ENCODE measurements at places on chromosomes 1 and 21. TPM values are rescaled to one million over a fixed set of nuclear protein-coding genes. Genes with fewer than 3 reads are reported as not detected.

The RBP7 gene
- total RNA-seq, result 0.83 TPM

The FABP3 gene
- not detected for total RNA-seq

The HNRNPCL4 gene
- total RNA-seq, result not detected

The PPFIA4 gene
- total RNA-seq, result 0.83 TPM

The PHGDH gene
- total RNA-seq, result 199 TPM

The LYPD8 gene
- total RNA-seq, result not detected

The AMY1A gene
- not detected for total RNA-seq

The TNN gene
- 0.07 TPM for total RNA-seq

GRCh38 chr1:68174738-68175113 is 57.6 kb downstream of the WLS start:
- H3K4me1 ChIP-seq, result peaks cover 82% of the 10 kb centered on the region
- H3K27ac ChIP-seq, result peak overlapping the region; percentile 90
- peaks cover 11% of the 10 kb centered on the region for H3K36me3 ChIP-seq
- peak overlapping the region; percentile 56 for H3K4me3 ChIP-seq
- no peak for DNase-seq
- no peaks in the 10 kb centered on the region for H3K27me3 ChIP-seq

GRCh38 chr1:204431310-204432184 is 19.9 kb upstream of the PPP1R15B start:
- no peak overlapping the region for H3K27ac ChIP-seq
- H3K36me3 ChIP-seq, result no peaks in the 10 kb centered on the region
- peaks cover 9% of the 10 kb centered on the region for H3K4me1 ChIP-seq
- H3K27me3 ChIP-seq, result no peaks in the 10 kb centered on the region

DNA sequence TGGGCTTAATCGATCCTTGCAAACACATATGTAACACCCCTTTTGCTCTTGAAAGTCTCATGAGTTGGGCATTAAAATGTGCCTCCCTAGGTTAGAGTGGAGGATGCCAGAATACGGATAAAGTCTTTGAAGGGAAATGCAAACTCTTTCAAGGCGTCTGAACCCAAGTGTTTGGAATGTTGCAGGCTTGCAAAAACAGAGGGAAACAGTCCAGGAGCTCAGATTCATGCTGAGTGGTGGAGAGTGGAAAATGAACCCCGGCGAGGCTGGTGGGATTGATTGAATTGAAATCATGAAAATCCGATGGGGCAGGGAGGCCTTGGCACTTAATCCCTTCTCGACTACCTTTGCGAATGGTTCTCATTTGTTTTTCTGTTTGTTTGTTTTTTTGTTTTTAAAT is 175.5 kb downstream of the PGBD5 start:
- H3K4me1 ChIP-seq, result no peaks in the 10 kb centered on the region
- H3K4me3 ChIP-seq, result no peak overlapping the region
- H3K27ac ChIP-seq, result no peak overlapping the region
- H3K36me3 ChIP-seq, result peaks cover 34% of the 10 kb centered on the region
- H3K27me3 ChIP-seq, result no peaks in the 10 kb centered on the region

DNA sequence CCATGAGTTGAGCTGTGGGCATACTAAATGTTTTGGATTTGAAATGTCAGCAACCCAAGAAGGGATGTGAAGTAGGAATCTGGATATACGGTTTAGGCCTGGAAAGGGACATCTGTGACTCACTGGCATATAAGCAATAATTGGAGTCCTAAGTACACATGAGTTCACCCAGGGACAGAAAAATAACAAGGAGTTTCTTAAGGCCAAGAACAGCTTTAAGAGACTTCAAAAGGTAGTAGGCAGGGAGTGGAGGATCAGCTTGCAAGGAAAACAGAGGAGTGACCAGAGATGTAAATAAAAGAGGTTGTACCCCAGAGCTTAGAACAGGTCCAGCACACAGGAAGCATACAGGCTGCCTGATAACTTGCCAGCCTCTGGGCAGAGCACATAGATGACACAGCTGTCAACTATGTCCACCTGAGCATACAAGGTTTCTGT is 28.1 kb downstream of the TMEM50B start:
- no peak overlapping the region for H3K4me3 ChIP-seq
- H3K36me3 ChIP-seq, result peaks cover 12% of the 10 kb centered on the region
- H3K27ac ChIP-seq, result no peak overlapping the region
- peaks cover 16% of the 10 kb centered on the region for H3K4me1 ChIP-seq
- H3K27me3 ChIP-seq, result no peaks in the 10 kb centered on the region
- DNase-seq, result no peak

DNA sequence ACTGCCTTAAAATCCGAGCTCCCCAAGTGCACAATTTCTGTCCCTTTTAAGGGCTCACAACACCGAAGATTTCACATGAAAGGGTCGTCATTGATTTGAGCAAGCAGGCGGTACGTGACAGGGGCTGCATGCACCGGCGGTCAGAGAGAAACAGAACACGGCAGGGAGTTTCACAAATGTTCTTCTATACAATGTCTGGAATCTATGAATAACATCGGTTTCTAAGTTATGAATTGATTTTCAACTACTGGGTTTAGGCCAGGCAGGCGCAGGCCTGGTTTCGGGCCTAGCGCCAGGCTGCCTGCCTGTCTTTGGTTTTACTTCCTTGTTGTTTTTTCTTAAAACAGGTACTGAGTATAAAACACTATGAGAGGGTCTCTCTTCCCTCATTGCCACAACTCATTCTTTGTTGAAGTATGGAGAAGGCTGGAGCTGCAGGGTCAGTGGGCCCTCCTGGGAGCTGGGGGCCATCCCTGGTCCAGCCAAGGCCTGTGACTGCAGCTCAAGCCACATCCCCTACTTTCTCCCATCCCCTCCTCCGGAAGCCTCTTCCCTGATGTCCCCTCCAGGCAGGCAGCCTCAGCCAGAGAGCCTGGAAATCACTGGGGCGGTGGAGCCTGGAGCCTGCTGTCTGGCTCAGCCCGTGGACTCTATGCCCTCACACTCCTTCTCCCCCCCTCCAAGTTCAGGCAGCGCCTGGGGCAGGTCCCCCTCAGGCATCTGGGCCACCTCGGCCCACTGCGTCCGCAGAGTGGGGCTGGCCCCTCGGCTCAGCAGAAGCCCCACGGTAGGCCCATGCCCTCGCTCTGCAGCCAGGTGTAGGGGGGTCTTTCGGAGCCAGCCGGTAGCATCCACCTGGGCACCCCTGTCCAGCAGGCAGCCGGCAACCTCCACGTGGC is 2.4 kb downstream of the ANKRD65 start:
- no peak for DNase-seq
- H3K36me3 ChIP-seq, result peaks cover 14% of the 10 kb centered on the region
- peak overlapping the region; percentile 18 for H3K4me3 ChIP-seq
- no peaks in the 10 kb centered on the region for H3K27me3 ChIP-seq
- H3K4me1 ChIP-seq, result peaks cover 7% of the 10 kb centered on the region

- H3K27ac ChIP-seq, result no peak overlapping the region
- H3K36me3 ChIP-seq, result no peaks in the 10 kb centered on the region
- DNase-seq, result no peak
- no peak overlapping the region for H3K4me3 ChIP-seq
- H3K4me1 ChIP-seq, result no peaks in the 10 kb centered on the region
Observed at GRCh38 chr1:101158424-101158823, 78.4 kb upstream of the S1PR1 start.

GRCh38 chr21:35743571-35743970 is 316.8 kb downstream of the SETD4 start:
- H3K27me3 ChIP-seq, result no peaks in the 10 kb centered on the region
- no peak overlapping the region for H3K27ac ChIP-seq
- no peak overlapping the region for H3K4me3 ChIP-seq
- H3K36me3 ChIP-seq, result no peaks in the 10 kb centered on the region
- no peak for DNase-seq
- H3K4me1 ChIP-seq, result peaks cover 33% of the 10 kb centered on the region

DNA sequence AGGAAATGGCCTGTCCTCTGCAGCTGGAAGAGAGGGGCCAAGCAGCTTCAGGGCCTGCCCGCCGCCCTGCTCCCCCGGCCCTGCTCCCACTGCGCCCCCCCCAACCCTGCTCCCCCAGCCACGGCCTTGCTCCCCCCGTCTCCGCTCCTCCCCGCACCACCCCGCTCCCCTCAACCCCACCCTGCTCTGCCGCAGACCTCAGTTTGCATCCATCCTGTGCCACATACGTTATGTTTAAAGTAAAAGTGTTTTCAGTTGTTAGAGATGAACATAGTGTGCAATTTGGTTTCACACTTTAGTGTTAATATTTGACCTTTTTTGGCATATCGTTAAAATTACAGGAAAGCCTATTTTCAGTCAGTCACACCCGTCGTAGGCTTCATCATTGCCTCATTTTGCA is 34.1 kb upstream of the DIP2A start:
- no peaks in the 10 kb centered on the region for H3K27me3 ChIP-seq
- no peak overlapping the region for H3K4me3 ChIP-seq
- H3K4me1 ChIP-seq, result no peaks in the 10 kb centered on the region
- H3K27ac ChIP-seq, result no peak overlapping the region
- peaks cover 26% of the 10 kb centered on the region for H3K36me3 ChIP-seq
- no peak for DNase-seq

- H3K36me3 ChIP-seq, result no peaks in the 10 kb centered on the region
- no peaks in the 10 kb centered on the region for H3K4me1 ChIP-seq
- peaks cover 25% of the 10 kb centered on the region for H3K27me3 ChIP-seq
- no peak for DNase-seq
- H3K27ac ChIP-seq, result no peak overlapping the region
- no peak overlapping the region for H3K4me3 ChIP-seq
Observed at GRCh38 chr1:179767177-179767581, 24.1 kb downstream of the FAM163A start.

DNA sequence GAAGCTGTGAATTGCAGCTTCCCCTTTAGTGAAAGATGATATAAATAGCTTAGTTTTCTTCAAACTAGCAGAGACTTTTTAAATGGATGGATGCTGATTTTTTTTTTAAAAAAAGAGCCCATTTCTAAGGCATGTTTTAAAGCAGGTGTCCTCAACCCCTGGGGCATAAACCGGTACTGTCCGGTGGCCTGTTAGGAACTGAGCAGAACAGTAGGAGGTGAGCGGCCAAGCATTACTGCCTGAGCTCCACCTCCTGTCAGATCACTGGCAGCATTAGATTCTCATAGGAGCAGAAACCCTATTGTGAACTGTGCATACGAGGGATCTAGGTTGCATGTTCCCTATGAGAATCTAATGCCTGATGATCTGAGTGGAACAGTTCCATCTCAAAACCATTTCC is 31.2 kb downstream of the CR1L start:
- H3K36me3 ChIP-seq, result no peaks in the 10 kb centered on the region
- peaks cover 3% of the 10 kb centered on the region for H3K27me3 ChIP-seq
- no peak for DNase-seq
- no peak overlapping the region for H3K27ac ChIP-seq
- peaks cover 11% of the 10 kb centered on the region for H3K4me1 ChIP-seq

- no peak overlapping the region for H3K4me3 ChIP-seq
- H3K36me3 ChIP-seq, result peaks cover 5% of the 10 kb centered on the region
- no peak overlapping the region for H3K27ac ChIP-seq
- no peak for DNase-seq
- no peaks in the 10 kb centered on the region for H3K27me3 ChIP-seq
- H3K4me1 ChIP-seq, result peaks cover 34% of the 10 kb centered on the region
Observed at GRCh38 chr1:228857611-228858010, 122.3 kb downstream of the RHOU start.

DNA sequence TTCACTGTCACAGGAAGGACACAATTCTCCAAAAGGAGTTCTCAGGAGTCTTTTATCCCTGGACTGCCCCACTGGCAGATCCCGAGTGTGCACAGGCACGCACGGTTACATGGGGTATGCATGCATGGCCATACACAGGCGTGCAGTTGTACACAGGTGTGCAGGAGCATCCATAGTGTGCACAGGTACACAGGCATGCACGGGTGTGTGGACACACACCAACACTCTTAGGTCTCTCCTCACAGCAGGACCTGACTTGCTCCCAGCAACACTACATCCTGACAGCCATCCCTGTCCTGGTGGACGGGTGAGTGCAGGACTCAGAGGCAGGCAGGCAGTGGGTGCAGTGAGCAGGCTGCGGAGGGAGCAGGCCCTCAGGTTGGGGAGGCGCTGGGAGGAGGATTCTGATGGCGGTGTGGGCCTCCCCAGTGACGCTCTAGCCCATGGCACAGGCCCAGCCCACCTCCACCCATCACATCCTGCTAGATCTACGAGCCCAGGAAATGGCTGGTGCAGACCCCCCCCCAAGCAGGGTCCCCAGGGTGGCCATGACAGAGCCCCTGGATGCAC is 28.4 kb downstream of the SLC19A1 start:
- DNase-seq, result no peak
- H3K4me1 ChIP-seq, result no peaks in the 10 kb centered on the region
- H3K27me3 ChIP-seq, result no peaks in the 10 kb centered on the region
- H3K36me3 ChIP-seq, result peaks cover 31% of the 10 kb centered on the region
- H3K4me3 ChIP-seq, result no peak overlapping the region

- H3K27ac ChIP-seq, result peak overlapping the region; percentile 72
- peaks cover 38% of the 10 kb centered on the region for H3K4me1 ChIP-seq
- no peak for DNase-seq
- H3K27me3 ChIP-seq, result no peaks in the 10 kb centered on the region
Observed at GRCh38 chr1:197773856-197774255, 1.4 kb downstream of the DENND1B start.

DNA sequence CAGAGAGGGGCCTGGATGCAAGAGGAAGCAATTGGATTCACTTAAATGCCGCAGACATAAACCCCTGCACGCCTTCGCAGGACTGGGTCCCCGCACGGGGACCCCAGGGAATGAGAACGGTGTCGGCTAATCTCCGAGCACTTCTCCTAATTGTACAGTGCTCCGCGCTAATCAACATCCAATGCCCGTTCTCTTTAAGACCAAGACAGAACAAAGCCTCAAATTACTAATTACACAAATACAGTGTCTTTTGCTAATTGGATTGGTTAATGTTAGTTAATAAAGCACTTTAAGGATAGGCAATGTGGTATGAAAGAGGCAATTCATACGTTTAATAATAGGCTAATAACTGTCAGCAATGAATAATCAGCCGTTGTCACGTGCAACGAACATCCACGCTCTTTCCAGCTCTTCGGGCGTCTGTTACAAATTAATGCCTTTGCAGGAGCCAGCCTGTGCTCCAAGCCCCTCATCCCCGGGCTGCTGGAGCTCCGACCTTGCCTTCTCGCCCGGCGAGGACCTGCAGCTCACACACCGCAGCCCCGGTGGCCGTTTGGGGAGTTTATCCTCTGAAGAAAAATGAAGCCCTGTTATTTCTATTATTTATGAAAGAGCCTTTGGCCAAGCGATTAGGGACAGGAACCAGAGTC is 157.8 kb downstream of the PRDM16 start:
- no peak overlapping the region for H3K4me3 ChIP-seq
- H3K27me3 ChIP-seq, result peaks cover 60% of the 10 kb centered on the region
- no peaks in the 10 kb centered on the region for H3K36me3 ChIP-seq
- no peak for DNase-seq
- H3K4me1 ChIP-seq, result no peaks in the 10 kb centered on the region

GRCh38 chr1:166272851-166273250 is 106.0 kb upstream of the FAM78B start:
- H3K27ac ChIP-seq, result no peak overlapping the region
- no peaks in the 10 kb centered on the region for H3K4me1 ChIP-seq
- H3K4me3 ChIP-seq, result no peak overlapping the region

- no peak overlapping the region for H3K27ac ChIP-seq
- no peak for DNase-seq
- no peaks in the 10 kb centered on the region for H3K36me3 ChIP-seq
- H3K27me3 ChIP-seq, result peaks cover 13% of the 10 kb centered on the region
- peaks cover 9% of the 10 kb centered on the region for H3K4me1 ChIP-seq
- no peak overlapping the region for H3K4me3 ChIP-seq
Observed at GRCh38 chr1:7253118-7253480, 467.8 kb downstream of the CAMTA1 start.
